ENCODE measurements at places on chromosomes 4 and X.

- DNase-seq: no peak
Observed at GRCh38 chr4:100681289-100681688, 163.5 kb upstream of the EMCN start.

DNA sequence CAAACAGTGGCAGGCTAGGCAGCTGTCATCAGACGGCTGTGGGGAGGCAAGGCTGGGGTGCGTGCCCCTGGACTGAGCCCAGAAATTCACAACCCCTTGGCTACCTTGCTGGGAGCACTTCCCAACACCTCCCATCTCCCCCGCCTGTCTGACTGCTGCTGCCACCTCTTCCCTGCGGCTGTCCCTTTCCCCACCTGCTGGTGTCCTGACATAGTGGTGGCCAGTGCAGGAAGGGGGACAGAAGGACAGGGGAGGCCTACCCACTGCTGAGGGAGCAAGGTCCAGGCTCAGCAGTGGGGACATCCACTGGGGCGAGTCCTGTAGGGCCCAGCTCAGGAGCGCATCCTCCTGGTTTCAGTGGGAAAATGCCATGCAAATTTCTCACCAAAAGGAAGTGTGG is 3.4 kb downstream of the ABCD1 start:
- no peak for DNase-seq

- DNase-seq: no peak
Observed at GRCh38 chrX:95860127-95860526, 824.5 kb upstream of the DIAPH2 start.

DNA sequence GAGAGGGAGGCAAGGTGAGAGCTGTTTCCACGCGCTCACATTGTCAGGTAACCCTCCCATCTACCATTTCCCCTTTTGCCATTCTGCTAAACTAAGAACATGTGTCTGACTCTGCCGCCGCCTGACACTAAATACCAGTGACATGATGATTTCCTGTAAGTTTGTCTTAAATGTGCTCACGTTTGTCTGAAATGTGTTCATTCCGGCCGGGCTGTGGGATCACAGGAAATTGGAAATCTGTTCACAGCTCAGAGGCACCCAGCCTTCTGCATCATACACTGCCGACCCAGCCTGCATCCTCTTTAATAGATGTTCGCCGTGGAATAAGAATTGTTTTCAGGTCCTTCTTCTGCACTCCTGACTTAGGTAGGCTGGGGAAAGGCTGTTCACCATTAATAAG is 336.2 kb upstream of the PPARGC1A start:
- no peak for DNase-seq

- no peak for DNase-seq
Observed at GRCh38 chrX:132114607-132115006, 13.2 kb downstream of the FRMD7 start.

GRCh38 chrX:122004127-122004526 is 956.7 kb downstream of the GLUD2 start:
- DNase-seq: no peak

DNA sequence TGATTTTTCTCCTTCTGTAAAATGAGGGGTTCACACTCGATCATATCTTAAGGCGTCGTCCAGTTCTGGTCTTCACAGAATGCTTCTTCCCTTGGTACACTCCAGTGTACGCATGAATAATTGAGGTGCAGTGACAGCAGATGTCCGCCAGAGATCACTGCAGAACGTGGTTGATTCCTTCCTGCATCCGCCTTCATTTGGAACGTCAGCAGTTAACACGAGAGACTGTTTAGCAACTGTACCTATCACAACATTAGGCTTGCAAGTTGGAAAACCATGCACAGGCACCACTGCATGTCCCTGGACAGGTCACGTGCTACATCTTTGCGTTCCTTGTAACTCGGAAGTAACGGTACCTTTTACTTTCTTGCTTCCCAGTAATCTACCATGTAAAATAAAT is 66.0 kb upstream of the GEMIN8 start:
- DNase-seq: no peak

GRCh38 chr4:153068751-153069150 is 132.6 kb downstream of the FHDC1 start:
- no peak for DNase-seq

GRCh38 chr4:10123227-10124101 is 6.9 kb upstream of the WDR1 start:
- DNase-seq: no peak

GRCh38 chr4:42366959-42367358 is 30.3 kb upstream of the SHISA3 start:
- no peak for DNase-seq

- DNase-seq: no peak
Observed at GRCh38 chr4:139560406-139561104, 4.5 kb upstream of the SETD7 start.

- DNase-seq: no peak
Observed at GRCh38 chr4:40288566-40288965, 46.6 kb upstream of the CHRNA9 start.

GRCh38 chrX:44071847-44072551 is 98.8 kb upstream of the NDP start:
- DNase-seq: no peak
